ENCODE measurements at places on chromosomes 5 and 9.

DNA sequence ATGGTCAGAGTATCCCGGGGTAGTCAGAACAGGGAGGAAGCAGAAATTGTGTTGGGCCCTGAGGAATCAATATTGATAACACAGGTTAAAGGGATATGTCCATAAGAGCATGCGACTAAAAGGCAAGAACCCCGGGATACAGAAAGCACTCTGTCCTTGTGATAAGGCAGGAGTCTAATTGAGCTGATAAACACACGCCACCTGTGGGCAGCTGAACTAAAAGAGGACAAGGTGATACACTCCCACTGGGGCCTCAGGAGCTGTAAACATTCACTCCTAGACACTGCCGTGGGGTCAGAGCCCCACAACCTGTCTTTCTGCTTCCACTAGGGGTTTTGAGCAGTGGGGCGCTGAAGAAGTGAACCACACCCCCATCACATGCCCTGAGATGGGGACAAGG, 144.7 kb upstream of the MPDZ start:
- no peak for DNase-seq

- DNase-seq, result no peak
These were observed 67.2 kb downstream of the CDH18 start for GRCh38 chr5:19920761-19921160.

DNA sequence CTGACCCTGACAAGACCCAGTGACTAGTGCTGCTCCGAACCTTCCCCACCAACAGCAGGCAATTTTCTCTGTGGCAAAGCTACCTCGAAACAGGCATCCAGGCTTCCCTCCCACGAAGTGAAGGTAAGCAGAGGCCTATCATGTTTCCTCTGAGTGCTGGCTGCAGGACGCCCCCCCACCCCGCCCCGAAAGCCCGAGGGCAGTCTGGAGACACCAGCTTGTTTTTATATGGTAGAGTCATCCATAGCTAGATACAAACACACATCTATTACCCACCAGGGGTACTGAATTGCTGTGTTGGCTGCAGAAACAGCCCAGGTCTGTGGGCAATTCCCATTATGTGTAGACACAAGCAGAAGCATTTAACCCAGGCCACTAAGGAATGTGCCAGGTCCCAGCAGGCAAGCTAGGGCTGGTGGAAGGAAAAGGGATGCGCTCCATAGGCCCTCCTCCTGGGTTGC, 40.4 kb downstream of the LIX1 start:
- no peak for DNase-seq

DNA sequence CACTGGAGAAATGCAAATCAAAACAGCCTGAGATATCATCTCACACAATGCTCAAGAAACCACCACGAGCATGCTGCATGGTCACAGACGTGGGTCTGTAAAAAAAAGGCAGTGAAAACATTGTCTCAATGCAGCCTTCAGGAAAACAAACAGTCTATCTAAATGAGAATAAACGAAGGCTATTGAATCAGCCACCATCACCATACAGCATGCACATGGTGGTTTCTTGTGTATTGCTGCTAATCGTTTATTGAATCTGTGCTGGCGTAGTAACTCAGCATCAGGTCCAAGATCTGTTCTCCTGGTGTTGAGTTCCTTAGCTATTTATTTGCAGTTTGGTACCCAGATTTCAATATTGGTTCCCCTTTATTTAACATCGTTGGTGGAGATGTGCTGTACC, 1115.0 kb downstream of the CDH18 start:
- no peak for DNase-seq

DNA sequence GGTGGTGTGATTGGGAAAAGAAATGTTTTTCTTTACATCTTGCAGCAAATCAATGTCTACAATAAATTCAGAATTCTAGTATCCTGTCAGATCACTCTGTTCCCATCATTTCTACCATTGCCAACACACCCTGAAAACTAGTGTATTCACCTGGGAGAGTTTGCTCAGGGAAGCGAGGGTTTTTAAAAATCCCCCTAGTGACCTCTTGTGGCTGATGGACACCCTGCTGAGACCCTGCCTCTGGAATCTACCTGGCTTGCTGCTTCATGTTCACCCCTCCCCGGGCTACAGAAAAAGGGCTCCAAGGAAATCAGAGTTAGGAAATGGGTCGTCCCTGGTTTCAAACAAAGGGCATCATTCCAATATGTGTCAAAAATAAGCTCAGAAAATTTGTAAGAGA, 21.4 kb upstream of the ALDOB start:
- no peak for DNase-seq

DNA sequence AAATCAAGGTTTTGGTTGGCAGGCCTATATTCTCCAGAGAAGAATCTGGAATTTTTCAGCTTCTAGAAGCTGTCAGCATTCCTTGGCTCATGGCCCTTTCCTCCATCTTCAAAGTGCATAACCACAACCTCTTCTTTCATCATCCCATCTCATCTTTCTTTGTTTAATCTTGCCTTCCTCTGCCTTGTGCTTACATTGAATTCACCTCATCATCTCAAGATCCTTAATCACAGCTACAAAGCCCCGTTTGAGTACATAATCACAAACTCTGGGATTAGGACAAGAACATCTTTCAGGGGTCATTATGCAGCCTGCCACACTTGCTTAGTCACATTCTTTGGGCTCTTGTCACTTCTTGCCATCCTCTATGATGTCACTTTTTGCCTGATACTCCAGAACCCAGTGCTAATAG, 130.3 kb downstream of the FOXD1 start:
- no peak for DNase-seq

GRCh38 chr5:88821161-88821560, 61.8 kb downstream of the MEF2C start:
- DNase-seq, result no peak

GRCh38 chr5:139836469-139837208, 41.0 kb downstream of the PSD2 start:
- no peak for DNase-seq

DNA sequence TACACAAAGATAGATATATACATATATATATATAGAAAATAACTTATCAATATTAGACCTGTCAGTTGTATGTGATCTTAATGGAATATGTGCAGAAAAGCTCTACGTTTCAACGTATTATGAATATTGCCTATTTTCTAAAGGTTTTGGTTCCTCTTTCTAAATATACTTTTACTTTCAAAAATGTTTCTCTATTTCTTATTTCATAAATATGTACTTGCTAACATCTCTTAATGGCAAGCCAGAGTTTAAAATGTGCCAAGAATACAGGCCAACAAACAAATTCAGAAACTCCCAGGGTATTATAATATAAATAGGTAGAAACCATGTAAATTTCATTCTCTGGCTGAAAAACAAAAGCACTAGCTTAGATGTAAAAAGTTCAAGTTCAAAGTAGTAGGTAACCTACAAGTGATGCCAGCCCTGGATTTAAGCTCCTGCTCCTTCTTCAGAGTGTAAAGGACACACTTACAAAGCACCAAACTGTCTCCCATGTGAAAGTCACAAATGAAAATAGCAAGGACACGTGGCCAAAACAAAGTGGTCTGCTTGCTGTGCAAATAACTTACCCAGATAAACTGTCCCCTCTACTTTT, 685.1 kb upstream of the DMAC1 start:
- DNase-seq, result no peak

DNA sequence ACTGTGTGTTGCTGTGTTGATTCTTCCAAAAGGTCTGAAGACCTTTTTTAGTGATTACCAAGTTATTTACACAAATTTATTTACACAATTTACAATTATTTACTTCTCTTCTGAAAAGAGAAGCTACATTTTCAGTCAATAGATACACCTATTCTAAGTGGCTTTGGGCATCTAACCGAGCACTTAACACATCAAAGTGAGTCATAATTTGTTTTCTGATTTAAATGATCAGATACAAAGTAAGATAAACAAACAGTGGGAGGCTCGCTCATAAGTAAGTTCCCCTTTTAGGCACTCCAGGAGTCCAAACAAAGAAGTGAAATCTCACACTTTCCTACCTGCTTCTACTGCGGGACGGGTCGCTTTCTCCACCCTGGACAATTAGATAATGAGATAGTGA, 90.2 kb downstream of the APBA1 start:
- DNase-seq, result no peak

GRCh38 chr9:130991778-130992681, 16.9 kb upstream of the LAMC3 start:
- no peak for DNase-seq

- no peak for DNase-seq
These were observed 78.4 kb downstream of the FRMD3 start for GRCh38 chr9:83459830-83460229.

DNA sequence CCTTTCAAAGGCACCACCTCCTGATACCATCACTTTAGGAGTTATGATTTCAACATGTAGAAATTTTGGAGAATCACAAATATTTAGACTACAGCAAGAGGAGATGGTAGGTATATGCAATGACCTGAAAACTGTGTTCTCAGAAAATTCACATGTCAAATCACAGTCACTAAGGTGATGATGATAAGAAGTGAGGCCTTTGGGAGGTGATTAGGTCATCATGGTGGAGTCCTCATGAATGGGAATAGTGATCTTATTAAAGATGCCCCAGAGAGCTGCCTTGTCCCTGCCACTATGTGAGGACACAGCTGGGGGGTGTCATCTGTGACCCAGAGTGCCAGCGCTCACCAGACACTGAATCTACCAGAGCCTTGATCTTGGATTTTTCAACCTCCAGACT, 513.5 kb upstream of the TUSC1 start:
- no peak for DNase-seq

DNA sequence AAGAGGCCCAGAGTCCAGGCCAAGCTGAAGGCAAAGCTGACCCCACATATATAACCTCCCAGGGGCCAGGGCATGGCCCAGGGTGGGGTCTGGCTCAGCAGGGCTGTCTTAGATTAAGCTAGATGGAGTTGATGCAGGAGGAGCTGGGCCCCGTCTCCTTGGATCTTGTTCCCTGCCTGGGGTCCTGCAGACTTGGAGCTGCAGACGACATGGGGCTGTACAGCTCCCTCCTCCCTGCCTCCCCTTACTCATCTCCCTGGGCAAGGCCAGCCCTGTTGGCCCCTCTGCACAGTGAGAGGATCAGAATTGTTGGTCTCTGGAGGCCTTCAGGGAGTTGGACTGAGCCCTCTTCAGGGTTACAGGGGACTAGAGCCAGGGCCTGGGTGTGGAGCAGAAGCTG, 134.9 kb downstream of the RGS3 start:
- no peak for DNase-seq

GRCh38 chr5:137310051-137310730, 188.9 kb downstream of the SPOCK1 start:
- no peak for DNase-seq

- DNase-seq, result no peak
These were observed 120.1 kb upstream of the CD180 start for GRCh38 chr5:67316695-67317094.

- DNase-seq, result no peak
These were observed 177.4 kb downstream of the SEC61B start for GRCh38 chr9:99399474-99399873.

- no peak for DNase-seq
These were observed 148.8 kb downstream of the MTX3 start for GRCh38 chr5:79842006-79842881.

DNA sequence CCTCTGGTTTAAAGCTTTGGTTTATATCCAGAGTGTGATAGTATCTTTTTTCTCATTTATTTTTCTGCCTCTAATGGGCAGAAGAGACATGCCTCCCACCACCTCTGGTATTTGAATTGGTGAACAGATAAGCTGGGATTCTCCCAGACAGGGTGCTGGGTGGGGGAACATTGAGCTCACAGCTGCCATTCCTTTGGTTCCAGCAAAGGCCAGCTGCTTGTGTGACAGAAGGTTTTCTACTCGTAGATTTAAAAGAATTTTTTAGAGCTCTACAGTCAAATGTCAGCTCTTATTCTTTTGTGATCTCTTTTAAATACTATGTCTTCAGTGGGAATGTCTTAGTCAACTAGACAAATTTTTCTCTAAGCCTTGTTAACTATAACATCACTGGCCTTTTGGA, 54.7 kb upstream of the ADAMTS16 start:
- no peak for DNase-seq

GRCh38 chr9:115636596-115636995, 517.0 kb upstream of the PAPPA start:
- no peak for DNase-seq

DNA sequence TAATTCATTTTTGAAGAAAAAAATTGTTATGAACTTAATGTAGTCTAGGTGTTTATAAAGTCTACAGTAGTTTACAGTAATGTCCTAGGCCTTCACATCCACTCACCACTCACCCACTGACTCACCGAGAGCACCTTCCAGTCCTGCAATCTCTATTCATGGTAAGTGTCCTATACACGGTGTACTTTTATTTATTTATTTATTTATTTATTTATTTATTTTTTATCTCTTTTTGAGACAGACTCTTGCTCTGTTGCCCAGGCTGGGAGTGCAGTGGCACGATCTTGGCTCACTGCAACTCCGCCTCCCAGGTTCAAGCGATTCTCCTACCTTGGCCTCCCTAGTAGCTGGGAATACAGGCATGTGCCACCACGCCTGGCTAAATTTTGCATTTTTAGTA, 39.3 kb upstream of the PIK3R1 start:
- no peak for DNase-seq

- no peak for DNase-seq
These were observed 707 bp downstream of the RMND5B start for GRCh38 chr5:178131446-178131996.

- no peak for DNase-seq
These were observed 354.8 kb downstream of the TMEM232 start for GRCh38 chr5:110371725-110372041.

- DNase-seq, result no peak
These were observed 71.1 kb upstream of the HSPB3 start for GRCh38 chr5:54384356-54384933.

DNA sequence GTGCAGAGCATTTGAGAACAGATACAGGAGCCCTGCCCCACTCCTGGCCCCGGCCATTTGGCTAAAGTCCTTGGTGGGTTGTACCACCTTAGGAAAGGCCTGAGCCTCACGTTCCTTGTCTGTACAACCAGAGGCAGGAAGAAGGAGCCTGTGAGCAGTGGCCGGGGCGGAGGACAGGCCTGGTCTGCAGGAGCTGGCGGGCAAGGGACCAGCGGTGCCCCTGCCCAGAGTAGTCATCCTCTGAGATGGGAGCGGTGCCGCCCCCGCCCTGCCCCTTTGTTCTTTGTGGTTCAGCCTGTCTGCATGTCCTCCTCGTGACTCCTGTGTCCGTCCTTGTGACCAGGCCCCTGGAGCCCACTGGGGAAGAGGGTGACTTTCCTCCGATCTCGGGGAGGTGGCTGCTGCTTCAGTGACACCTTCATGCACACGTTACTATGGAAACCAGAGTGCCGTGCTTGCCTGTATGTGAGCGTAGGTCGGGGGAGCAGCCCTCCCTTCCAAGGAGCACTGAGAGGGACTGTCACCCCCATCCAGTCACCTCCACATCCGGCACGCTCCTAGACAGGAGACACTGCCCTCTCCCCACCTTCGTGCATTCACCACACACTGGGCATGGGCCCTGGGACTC, 42.9 kb downstream of the UNC5A start:
- no peak for DNase-seq

GRCh38 chr5:40547557-40547956, 132.2 kb upstream of the PTGER4 start:
- no peak for DNase-seq

GRCh38 chr5:176742246-176743105, 67.9 kb upstream of the UNC5A start:
- DNase-seq, result no peak

Data from esophagus squamous epithelium (tissue), 5 donors.